ENCODE measurements at places on chromosomes 3 and 15. TPM values are rescaled to one million over a fixed set of nuclear protein-coding genes. Genes with fewer than 3 reads are reported as not detected.

Gene SMCO1
- total RNA-seq: 0.05 TPM

Gene GCSAM
- 0.08 TPM for total RNA-seq

Gene MESP2
- not detected for total RNA-seq

Gene TGM5
- total RNA-seq: not detected

Gene AZI2
- 22.8 TPM for total RNA-seq

Gene FEZF2
- not detected for total RNA-seq

Gene PAQR5
- total RNA-seq: 1.1 TPM

Gene CHRNA3
- total RNA-seq: not detected

Gene CCR9
- total RNA-seq: 0.28 TPM

Gene CEP152
- 9.7 TPM for total RNA-seq
